ENCODE measurements at places on chromosomes 1 and 21. TPM values are rescaled to one million over a fixed set of nuclear protein-coding genes. Genes with fewer than 3 reads are reported as not detected.

CHI3L1 gene
- total RNA-seq: 3.0 TPM

DENND1B gene
- 19.5 TPM for total RNA-seq

RAP1A gene
- total RNA-seq: 21.9 TPM

GJA8 gene
- not detected for total RNA-seq

LUZP1 gene
- total RNA-seq: 26.2 TPM

IFI44 gene
- 14.2 TPM for total RNA-seq

NHLH1 gene
- not detected for total RNA-seq

CFHR4 gene
- not detected for total RNA-seq

RPTN gene
- total RNA-seq: not detected

CCDC17 gene
- 4.0 TPM for total RNA-seq

VSIG8 gene
- not detected for total RNA-seq

GRCh38 chr1:17860812-17861211, 105.7 kb downstream of the ACTL8 start:
- no peak for DNase-seq

- DNase-seq: no peak
These were observed 561.2 kb upstream of the B3GALT2 start for GRCh38 chr1:193747579-193747978.

- DNase-seq: no peak
These were observed 542.6 kb downstream of the ADGRL2 start for GRCh38 chr1:82343381-82343780.

- DNase-seq: peak; percentile 87
These were observed at the start of gene IL6R for GRCh38 chr1:154404984-154405746. IL6R (plus strand) TSS chr1:154405343; CDS start chr1:154405630, 287 bp downstream.

DNA sequence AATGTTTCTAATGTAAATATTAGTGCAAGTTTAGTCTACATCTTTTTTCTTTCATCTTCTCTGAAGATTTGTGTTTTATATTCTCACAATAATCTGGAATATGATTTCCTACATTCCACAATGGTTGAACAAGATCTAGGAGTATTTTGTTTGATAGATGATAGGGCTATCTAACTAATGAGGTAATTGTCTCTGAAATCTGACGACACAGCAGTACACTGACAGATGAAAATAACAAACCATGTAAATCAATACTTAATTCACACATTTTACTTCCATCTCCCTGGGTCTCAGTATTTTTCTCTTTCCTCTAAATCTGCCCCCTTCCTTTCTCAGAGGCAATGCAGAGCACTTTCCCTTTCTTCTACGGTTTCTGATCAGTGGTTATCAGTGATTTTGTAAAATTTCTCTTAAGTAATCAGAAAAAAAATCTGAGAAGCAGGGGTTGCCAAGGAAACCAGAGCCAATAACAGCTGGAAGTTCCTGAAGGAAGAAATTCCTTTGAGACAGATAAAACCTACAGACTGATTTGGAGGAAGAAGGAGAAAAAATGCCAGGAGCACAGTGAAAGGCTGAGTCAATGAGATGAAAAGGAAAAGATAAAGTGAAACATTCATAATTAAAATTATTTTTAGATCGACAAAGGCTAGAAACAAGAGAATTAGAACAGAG, 7.3 kb upstream of the ANKRD13C start:
- DNase-seq: peak; percentile 85

- DNase-seq: peak; percentile 2
These were observed 48.5 kb downstream of the RWDD3 start for GRCh38 chr1:95282518-95282895.

DNA sequence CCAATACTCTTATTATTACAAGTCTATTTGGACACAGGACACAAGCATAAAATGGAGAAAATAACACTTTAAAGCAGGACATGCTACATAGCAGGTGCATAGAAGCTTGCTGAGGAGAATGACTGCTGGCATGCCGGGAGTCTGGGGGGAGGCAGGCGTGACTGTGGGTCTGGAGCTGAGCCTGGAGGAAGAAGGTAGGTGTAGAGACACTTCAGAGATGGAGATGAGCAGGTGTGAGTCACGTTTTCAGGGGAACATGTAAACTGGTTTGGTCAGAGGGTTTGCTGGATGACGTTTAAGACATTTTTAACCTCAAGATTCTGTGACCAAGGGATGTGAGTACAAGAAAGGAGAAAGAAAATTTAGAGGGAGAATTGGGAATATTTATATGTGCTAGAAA, 24.5 kb downstream of the OSCP1 start:
- DNase-seq: no peak

DNA sequence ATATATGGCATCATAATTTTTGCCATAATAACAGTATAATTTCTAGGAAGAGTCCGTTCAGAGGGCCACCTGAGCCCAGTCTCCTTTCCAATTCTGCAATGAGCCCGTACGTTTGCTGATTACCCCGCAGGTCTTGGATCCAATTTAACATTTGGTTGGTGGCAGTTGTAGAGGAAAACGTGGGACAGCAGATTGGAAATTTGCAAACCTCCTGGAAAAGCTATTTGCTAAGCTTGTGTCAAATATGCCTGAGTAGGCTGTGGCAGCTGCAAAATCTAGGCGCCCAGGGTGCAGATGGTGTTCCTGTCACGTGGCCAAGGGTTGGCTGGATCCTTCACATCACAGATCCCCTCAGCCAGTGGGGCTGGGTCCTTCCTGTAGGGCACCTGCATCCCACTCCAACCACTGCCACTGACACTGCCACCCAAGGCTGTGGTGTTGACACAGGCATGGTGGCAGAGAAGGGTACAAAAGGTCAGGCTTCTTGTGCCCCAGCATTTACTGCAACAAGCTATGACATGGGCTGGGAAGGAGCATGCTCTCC, 174.8 kb upstream of the SYT6 start:
- DNase-seq: no peak

- no peak for DNase-seq
These were observed 154.4 kb downstream of the FASLG start for GRCh38 chr1:172813330-172813729.

DNA sequence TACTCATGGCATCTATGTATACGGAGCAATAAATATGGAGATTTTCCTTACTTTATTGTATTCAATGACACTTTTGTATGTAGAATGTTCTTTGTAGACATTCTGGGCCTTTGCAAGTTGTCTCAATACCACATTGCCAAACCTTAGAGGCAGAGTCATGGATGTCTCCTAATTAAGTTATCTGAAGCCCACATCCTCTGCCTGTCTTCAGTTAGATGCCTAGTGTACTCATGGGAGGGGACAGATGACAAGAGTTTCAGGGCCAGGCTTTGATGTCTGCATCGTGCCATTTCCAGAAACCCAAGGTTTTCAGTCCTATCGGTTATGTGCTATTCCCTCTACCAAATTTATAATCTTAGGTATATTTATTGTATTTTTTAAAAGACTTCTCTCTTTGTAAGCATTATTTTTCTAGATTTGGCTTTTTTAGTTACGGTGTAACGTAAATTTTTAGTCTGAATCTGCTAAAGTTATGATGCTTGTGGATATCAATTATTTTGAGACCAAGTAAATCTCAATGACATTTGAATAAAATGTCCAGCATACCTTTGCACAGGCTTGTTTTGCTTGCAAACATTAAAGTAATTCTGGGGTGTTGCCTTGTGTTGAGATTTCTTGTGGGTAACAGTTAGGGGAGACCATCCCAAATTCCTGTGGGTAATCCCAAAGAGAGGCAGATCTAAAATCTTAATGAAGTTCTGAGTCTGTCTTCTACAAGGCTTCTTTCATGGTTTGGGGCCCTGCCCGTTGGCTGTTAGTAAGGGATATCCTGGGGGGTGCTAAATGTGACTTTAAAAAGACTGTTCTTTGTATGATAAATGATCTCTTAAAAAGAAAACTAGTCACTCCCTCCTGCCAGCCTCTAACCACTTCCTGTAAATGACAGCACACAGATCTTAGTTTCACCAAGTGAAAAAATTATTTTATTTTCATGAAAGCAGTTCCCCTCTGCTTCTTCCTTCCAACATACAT, 8.0 kb upstream of the MACF1 start:
- peak; percentile 72 for DNase-seq

DNA sequence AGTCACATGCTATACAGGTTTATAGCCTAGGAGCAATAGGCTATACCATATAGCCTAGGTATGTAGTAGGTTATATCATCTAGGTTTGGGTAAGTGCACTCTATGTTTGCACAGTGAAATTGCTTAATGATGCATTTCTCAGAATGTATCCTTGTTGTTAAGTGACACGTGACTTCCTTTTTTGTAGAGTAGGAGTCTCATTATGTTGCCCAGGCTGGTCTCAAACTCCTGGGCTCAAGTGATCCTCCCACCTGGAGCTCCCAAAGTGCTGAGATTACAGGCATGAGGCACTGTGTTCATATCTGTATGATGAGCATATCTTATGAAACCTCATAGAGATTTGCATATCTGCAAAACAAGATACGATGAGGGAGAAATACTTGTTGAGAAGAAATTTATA, 13.8 kb upstream of the ABCB10 start:
- no peak for DNase-seq

DNA sequence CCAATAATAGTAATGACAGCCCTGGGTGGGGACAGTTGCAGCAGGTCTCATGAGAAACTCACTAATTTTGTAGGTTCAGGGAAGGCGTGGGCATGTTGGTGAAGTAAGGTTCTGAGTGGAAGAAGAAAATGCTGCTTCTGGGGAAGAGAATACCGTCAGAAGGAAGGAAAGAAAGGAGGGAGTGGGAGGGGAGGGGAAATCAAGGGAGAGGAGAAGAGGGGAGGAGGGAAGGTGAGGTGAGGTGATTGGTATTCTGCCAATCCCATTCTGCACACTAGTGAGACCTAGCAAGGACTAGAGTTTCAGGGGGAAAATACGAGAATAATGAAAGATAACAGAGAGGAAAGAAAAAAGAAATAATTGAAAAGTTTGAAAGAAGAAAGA, 32.4 kb upstream of the MGST3 start:
- DNase-seq: no peak

- DNase-seq: no peak
These were observed 41.1 kb upstream of the CCSAP start for GRCh38 chr1:229383961-229384360.

DNA sequence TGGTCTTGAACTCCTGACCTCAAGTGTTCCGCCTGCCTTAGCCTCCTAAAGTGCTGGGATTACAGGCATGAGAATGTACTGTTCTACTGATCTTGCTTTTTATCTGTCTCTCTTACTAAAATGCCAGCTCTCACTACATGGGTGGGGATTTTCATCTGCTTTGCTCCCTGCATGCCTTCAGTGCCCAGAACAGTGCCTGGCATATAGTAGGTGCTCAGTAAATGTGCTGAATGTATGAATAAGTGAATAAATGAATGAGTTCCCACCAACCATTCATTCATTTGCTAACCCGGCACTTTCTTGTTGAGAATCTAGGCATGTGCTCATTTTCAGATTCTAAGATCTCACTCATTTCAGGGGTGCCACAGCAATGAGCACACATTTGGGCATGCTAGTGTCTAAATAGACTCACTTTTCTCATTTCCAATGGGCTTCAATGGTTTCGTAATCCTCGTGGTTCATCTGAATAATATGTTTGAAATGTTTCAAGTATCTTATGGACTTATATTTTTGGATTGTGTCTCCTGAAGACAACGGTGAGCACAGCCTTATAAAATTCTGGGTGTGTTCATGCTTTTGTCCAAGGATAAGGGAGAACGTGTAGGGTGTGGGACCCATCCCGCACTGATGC, 7.6 kb downstream of the DHRS3 start:
- peak; percentile 56 for DNase-seq

DNA sequence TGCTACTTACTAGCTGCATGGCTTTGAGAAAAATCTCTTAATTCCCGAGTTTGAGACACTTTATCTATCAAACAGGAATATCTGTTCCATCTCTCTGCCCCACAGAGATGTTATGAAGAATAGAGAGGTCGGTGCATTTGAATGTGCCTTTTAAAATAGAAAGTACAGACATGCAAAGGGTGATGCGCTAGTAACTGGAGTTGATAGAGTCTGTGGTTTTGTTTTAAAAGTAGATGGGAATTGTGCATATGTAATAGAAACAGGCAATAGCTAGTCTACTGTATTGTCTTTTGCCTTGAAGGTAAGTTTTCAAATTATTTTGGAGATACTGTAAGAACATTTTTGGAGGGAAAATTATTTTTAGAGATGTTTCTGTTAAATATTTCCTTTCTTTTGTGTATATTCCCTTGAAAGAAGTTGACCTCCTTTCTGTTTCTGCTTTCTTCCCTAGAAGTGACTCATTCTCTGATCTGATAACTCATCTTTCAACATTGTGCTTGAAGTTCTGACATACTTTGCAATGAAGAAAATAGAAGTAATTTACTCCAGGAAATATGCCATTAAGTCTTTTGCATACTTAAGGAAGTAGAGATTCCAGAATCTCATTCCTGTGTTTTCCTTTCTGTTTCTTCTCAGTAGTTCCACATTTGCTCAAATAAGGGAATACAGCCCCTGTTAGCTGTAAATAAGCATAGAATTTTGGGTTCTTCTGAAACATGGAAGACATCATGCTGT, 151.6 kb downstream of the SDCCAG8 start:
- peak; percentile 64 for DNase-seq

DNA sequence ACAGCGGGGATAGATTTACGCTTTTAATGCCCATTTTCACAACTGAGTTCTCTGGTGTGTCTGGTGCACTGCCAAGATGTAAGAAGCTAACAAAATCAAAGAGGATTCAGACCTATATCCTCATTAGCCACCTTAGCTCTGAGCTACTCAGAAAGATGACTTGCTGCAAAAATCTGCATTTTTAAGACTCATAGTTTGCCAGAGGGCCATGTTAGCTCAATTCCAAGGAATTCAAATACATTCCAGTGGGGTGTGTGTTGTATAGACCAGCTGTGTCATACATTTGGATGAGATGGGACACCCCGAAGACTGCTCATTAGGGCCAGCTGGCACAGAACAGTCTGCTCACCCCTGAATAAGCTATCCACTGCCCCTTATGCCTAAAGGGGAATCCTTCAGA, 8.9 kb downstream of the DENND2D start:
- peak; percentile 79 for DNase-seq

DNA sequence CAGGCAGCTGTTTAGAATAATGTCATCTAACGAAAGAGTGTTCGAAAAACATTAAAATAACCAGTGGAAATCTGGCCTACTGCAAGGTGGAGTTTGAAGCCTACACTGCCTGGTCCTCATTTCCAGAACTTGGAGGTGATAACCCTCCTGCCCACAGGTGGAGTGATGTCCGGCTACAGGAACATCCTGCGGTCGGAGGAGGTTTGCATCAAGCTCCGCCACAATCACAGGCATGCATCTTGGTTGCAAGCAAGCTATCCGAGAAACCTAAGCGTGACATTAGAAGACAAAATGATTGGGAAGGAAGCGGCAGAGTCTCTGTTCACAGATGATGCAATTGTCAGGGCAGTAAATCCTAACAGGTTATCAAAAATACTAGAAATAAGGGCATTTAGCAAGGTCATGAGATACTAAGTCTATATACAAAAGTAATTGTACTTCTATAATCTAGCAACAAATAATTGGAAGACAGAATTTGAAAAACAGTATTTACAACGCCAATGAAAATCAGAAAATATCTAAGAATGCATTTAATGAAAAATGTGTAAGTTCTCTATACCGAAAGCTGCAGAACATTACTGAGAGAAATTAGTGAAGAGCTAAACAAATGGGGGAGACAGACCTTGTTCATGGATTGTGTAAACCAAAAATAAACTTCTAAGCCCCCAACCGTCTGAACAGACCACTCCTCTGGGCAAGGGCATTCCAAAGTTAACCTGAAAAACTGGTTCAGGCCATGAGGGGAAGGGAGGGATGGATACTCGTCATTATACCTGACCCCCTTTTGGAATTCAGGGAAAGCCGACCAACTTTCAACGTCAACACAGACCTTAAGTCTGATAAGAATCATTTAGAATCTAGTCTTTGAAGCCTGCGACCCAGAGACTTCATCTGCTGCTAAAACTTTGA, 4.7 kb upstream of the SLC19A1 start:
- DNase-seq: no peak

- DNase-seq: no peak
These were observed 356.4 kb upstream of the ST6GALNAC5 start for GRCh38 chr1:76510672-76511557.

Data from fibroblast of the aortic adventitia (primary cell).